CD4-positive, CD25-positive, alpha-beta regulatory T cell (primary cell): ENCODE measurements at places on chromosomes 2 and 18. TPM values are rescaled to one million over a fixed set of nuclear protein-coding genes. Genes with fewer than 3 reads are reported as not detected.

Gene ALPG
- total RNA-seq: not detected

Gene HOXD9
- not detected for total RNA-seq

Gene ANTXR1
- total RNA-seq: not detected

Gene CRYBA2
- not detected for total RNA-seq

Gene ACKR3
- 3.0 TPM for total RNA-seq

Gene LRATD1
- not detected for total RNA-seq

Gene POTEJ
- total RNA-seq: not detected

Gene TCF23
- not detected for total RNA-seq

Gene SH3RF3
- 1.4 TPM for total RNA-seq

Gene TTR
- not detected for total RNA-seq

Gene PARD6G
- total RNA-seq: 0.20 TPM

Gene CD207
- not detected for total RNA-seq

Gene AQP12B
- total RNA-seq: not detected

Gene GNLY
- 2.4 TPM for total RNA-seq

Gene DES
- not detected for total RNA-seq

Gene IFT172
- total RNA-seq: 10.3 TPM

Gene MAP2
- not detected for total RNA-seq

Gene AKAIN1
- not detected for total RNA-seq

Gene ACAA2
- total RNA-seq: 16.1 TPM

Gene GPR45
- not detected for total RNA-seq

Gene TEKT4
- not detected for total RNA-seq

Gene PHOSPHO2
- total RNA-seq: 5.5 TPM

Gene REG1A
- total RNA-seq: not detected

Gene SEPTIN10
- 5.6 TPM for total RNA-seq

Gene MERTK
- 0.20 TPM for total RNA-seq

Gene VPS4B
- total RNA-seq: 93.3 TPM

Gene RAB1A
- total RNA-seq: 79.3 TPM

Gene KYNU
- not detected for total RNA-seq

Gene SP9
- total RNA-seq: not detected

Gene SRSF7
- total RNA-seq: 584 TPM

Gene ZEB2
- total RNA-seq: 18.1 TPM

Gene DSG1
- not detected for total RNA-seq
